ENCODE measurements at places on chromosomes 1 and 21.
A peak's percentile ranks its signal among the peaks of the same experiment; 100 is the strongest.

DNA sequence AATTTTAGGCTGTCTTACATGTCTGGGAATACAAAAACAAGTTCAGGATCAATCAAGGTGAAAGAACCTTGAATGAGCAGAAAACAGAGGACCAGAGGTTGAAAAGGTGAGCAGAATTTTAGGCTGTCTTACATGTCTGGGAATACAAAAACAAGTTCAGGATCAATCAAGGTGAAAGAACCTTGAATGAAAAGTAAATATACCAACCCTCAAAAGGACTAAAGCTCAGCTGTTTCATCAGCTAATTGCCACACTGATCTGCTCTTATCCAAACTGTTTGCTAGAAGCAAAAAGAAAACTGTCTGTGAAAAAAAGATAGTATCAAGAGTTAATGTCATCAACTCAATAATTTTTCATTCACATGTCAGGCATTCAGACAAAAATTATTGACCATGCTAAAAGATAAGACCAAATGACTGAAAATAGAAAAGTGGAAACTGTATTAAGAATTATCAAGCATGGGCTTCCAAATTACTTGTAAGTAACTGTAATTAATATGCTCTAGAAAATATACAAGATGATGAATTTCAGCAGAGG is 69.2 kb downstream of the LTN1 start:
- peak; percentile 33 for DNase-seq

DNA sequence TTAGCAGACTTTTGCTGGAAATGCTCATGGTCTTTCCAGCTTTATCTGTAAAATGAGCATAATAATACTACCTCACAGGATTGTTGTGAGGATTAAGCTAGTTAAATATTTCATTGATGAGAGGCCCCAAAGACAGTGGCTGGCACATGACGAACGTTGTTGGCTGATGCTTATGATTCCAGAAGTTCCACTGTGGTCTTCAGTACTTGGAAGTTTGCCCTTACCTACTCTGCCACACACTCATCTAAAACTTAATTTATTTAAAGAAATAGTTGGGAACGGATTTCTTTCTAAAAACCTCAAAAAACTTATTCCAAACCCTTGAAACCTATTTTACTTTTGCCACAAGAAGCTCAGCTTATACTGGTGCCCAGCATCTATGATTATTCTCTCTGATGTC is 170.7 kb downstream of the DHRS3 start:
- no peak for DNase-seq

GRCh38 chr21:46217511-46218196 is 10.9 kb downstream of the LSS start:
- DNase-seq, result no peak

GRCh38 chr1:241423541-241424479 is 66.8 kb upstream of the RGS7 start:
- peak; percentile 4 for DNase-seq

DNA sequence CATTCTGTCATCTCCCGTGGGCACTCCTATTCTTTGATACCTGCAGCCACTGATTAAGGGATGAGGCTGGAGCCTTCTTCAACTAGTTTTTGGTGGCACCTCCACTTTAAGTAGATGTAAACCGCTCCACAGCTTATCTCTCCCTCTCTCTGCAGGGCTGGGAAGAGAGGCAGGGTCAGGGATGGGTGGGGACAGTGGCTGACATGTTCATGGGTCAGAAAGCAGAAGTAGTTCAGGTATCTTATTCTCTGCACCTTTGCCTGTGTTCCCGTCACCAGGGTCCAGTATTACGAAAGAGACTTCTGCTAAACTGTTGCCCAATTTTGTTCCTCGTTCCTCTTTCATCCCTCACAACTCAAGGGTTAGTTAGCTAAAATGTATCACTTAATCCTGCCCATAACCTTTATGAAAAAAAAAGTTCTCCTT is 51.7 kb upstream of the EDEM3 start:
- DNase-seq, result peak; percentile 56

DNA sequence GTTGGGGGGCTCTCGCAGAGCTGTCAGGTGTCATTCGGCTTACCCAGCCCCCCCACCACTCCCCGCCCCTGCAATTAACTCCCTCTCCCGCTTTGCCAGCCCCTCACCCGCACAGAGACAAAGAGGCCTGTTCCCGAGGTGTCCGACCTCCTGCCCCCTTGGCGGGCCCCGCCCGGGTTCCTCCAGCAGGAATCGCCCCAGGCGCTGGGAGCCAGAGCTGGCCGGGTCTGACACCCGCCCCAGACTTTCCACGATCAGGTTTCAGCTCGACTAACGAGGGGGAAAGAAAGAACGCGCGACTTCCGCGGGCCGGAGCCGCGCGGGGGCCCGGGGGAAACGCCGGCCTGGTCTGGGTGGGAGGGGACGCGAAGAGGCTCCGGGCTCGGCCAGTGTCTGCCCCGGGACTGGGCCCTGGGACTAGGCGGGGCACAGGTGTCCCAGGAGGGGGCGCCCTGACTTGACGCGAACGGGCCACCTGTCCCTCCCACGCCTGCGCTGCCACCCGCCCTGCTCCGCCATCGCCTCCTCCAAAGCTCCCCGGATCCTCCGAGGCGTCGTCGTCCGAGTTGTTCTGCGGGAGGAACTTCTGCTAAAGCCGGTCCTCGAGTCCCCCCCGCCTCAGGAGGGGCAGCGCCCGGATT is 36.4 kb upstream of the HHAT start:
- no peak for DNase-seq

DNA sequence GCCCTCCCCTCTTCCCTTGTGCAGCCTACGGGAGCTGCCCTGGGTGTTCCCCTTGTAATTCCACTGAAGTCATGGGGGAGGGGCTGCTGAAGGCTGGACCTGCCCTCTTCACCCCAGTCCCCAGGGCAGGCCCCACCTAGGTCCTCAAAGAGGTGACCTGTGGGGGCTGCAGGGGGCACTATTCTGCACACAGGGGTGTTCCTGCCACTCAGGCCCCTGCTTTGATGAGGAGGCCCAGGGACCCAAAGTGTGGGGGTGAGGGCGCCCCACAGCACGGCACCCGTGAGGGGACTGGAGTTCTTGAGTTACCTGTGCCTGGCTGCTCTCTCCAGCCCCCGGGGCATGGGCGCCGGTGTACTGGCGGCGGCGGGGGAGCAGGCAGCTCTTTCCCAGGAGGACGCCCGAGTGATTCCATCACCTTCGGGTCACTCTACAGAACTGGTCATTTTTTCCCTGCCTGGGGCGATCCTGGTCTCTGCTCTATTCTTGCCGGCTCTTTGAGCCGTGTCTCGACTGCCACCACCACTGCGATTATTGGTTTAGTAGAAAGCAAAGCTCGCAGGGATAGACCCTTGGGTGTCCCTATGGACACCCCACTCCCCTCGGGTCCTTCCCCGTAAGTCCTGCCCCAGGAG is 6.9 kb upstream of the PRDM16 start:
- DNase-seq, result no peak

- DNase-seq, result no peak
Measured at GRCh38 chr1:43754892-43755291, 47.6 kb downstream of the ST3GAL3 start.

GRCh38 chr1:43042773-43043457 is 84.2 kb upstream of the SLC2A1 start:
- no peak for DNase-seq

DNA sequence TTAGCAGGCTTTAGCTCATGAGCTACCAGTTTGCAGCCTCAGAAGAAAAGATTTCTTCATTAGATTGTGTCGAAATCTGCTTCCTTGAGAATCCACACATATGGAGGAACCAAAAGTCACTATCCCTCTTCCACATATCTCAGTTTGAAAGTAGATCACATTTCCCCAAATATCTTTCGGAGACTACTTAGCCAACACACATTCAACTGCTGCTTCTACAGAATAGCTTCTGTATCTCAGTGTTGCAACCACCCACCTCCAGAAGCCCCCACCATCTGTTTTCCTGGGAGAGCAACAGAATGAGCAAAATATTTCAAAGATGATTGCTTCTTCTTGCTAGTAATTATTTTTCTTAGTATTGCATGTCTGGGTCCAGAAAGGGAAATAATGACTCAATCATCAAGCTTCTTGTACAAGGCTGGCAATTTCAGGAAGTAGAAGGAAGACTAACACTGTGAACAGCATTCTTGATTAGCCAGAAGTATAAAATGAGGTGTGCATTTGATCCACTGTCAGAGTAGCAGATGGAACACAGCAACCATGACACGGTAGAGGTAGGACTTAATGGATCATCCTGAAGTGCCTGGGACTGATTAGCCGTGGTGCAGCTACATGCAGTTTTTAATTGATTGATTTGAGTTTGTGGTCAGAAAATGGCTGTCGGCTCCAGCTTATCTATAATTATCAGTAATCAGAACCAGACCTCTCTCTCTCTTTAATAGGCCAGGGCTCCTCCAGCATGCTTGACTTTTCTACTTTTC is 24.9 kb downstream of the ZC3H11B start:
- DNase-seq, result no peak

- DNase-seq, result no peak
Measured at GRCh38 chr1:22500471-22500870, 48.8 kb downstream of the ZBTB40 start.

DNA sequence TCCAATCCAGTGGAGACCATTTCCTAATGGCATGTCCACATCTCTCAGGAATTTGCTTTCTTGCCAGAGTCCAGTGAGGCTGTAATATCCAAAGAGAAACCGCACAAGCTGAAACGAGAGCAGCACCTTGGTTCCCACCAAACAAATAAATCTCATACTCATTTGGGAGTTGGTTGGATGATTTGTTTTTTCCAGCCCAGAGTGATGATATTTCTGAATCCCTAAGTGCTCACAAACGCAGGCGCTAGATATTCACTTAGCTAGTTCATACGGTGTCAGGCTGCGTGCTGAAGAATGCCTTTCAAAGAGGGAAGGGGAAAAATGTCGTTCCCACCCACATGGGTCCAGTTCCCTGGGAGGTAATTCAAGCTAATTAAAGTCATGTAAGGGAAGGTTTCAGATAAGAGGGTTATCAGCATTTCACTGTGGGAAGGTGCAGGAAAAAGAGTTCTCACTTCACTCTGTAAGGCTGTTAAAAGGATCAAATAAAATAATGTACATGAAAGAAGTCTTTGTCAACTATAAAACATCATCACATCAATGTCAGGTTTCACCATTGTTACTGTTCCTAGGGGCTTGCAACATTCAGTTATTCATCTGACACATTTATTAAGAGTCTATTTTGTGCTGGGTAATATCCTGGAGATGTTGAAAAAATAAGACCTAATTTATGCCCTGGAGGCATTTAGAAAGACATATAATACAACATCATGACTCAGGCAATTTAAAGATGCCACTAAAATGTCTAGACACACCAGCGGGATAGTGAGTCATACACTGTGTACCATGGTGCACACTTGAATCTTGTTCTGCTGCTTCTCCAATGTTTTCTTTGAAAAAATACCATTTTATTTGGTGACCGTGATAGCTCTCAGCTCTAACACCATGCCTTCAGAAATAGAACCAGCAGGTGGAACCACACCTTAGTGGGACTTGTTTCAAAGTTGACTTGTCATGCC is 19.3 kb downstream of the DPT start:
- DNase-seq, result no peak

- DNase-seq, result no peak
Measured at GRCh38 chr1:31524186-31524901, 52.0 kb upstream of the TINAGL1 start.

DNA sequence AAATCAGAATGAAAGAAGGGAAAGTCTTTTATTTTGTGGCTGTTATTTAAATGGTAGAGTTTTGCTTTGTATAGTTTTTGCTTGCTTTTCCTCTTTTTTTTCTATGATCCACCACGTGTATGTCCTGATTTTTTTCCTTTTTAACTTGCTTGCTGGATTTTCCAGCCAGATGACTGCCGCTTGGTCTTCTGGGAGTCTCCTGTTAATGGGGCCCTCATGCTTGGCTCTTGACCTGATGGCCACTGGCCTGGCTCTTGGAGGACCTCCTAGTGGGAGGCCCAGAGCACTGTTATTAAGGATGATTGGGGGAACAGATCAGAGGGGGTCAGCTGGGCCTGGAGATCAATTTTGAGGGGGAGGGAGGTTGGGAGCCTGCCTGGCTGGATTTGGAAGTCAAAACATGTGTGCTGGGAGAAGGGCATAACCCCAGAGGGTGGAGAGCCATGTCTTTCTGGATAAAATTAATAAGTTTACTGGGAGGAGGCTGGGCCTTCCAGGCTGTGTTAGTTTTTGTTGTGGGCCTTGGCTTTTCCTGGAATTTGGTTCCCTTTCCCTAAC is 1.2 kb downstream of the FGGY start:
- DNase-seq, result no peak

GRCh38 chr1:145871994-145872924 is 13.4 kb upstream of the PIAS3 start:
- DNase-seq, result no peak

- DNase-seq, result peak; percentile 73
Measured at GRCh38 chr1:61012341-61012761, 70.0 kb upstream of the NFIA start.

DNA sequence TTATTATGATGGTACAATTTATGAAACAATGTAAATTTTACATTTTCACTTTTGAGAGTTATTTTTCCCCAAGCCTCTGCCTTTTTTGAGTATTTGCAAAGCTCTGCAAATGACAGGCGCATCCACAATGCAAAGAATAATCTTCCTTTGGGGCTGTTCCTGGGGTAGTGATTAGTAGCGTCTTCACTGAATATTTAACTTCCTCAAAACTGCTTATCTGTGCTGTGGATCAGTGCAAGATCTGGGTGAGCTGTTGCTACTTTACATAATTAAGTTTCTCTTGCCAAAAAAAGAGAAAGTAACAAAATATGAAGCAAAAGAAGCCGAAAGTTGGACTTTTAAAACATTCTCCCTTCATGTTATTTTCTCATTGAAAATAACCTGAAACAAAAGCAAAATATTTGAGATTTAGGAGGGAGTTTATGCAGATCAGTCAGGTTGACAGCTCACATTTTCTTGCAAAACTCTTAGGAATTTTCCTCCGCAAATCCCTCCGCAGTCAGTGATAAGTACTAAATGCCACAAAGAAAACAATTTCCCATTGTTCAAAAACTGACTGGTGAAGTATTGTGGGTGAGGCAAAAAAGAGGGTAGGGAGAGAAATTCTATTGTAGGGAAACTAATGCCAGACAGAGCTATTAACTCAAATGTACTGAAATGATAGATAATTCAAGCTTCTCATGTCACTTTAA is 276.4 kb upstream of the B3GALT2 start:
- no peak for DNase-seq

DNA sequence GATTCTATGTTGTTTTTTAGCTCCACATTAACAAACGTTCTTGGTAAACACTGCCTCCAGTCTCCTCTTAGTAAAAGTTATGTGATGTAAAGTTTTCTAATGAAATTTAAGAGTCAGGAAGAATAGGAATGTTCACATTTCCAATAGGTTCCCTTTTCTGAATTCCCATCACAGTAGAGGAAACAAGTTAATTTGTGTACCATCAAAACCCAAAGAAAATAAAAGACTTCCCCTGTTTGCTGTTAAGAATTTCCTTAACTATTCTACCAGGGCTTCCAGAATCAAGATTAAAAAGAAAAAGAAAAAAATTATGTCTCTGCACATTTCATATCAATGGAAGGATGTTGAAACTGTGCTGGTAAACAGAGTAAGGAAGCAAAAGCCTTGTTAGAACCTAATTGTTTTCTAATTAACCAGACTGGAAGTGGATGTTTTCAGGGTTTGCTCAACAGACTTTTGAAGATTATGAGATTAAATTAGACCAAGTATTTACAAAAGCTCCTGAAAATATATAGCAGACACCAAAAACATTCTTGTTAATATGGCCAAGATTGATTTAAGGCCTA is 43.4 kb upstream of the PALMD start:
- DNase-seq, result no peak

- peak; percentile 59 for DNase-seq
Measured at GRCh38 chr1:117067533-117068370, 7.6 kb downstream of the TTF2 start.

Data from erythroblast (primary cell).